PC-3 (cell line): ENCODE measurements at places on chromosomes 3 and 15.

- DNase-seq, result no peak
Measured at GRCh38 chr15:68654786-68655560, 76.2 kb downstream of the CORO2B start.

- DNase-seq, result no peak
Measured at GRCh38 chr15:38030609-38031008, 96.2 kb downstream of the TMCO5A start.

GRCh38 chr15:92392462-92392861 is 1.2 kb upstream of the ST8SIA2 start:
- no peak for DNase-seq

DNA sequence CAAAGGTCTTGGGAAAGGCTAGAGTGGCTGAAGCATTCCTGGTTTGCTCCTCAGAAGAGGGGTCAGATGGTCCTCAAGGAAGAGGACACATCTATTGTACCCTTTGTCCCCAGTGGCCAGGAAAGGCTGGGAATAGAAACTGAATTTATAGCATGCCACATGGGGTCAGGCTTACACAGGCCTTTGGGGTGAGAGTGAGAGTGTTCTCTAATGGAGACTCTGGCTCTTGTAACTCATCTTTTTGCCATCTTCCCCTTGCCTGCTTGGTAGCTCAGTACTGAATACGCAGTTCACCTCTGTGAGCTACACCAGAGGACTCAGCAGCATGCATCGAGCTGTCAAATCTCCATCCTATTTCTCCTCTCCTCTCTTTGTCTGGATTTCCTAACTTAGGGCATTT is 87.5 kb downstream of the ATP2B2 start:
- peak; percentile 11 for DNase-seq

GRCh38 chr3:94110854-94111253 is 48.0 kb downstream of the NSUN3 start:
- DNase-seq, result no peak

DNA sequence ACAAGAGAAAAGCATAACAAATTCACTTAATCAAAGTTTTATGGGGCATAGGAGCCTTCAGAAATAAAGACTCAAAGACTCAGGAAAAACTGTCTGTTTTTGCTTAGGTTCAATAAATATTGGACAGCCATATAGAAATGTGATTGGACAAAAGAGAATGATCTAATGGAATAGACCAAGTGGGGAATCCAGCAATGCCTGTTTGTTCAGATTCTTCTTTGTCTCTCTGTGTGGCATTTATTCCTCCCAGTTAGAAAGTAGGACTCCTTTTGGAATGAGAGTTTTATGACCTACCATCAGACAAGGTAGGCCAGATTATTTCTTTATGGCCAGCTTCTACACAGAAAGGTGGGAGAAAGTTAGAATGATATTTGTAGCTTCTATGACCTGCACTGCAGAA is 1460.1 kb downstream of the OTOL1 start:
- no peak for DNase-seq

DNA sequence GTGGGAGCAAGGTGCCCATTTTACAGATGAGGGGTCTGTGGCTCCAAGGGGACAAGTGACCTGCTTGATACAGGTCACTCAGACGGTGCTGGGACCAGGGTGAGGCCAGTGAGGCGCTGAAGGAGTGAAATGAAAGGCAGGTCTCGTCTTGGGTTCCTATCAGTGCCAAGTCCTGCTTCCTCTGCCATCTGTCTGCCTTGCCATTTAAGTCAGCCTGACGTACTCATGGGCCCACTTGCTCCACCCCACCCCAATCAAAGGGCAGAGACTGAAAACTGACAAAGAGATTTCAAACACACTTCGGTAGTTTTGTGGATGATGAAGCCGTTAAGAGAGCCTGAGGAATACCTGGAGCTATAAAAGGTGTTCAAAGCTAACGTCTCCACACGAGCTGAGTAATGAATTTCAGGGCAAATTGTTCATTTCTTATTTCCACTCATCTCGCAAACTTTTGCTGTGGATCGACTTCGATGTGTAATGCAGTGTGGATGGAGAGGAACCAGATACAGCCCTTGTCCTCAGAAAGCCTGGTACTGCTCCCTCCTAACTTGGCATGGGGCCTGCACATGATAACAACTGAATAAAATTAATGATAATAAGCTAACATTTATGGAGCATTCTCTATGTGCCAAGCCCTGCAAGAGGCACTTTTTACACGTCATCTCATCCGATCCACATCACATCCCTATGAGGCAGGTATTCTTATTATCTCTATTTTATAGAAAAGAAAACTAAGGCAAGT is 36.6 kb downstream of the ATP2B2 start:
- no peak for DNase-seq

- no peak for DNase-seq
Measured at GRCh38 chr3:191301017-191301416, 28.2 kb upstream of the CCDC50 start.

DNA sequence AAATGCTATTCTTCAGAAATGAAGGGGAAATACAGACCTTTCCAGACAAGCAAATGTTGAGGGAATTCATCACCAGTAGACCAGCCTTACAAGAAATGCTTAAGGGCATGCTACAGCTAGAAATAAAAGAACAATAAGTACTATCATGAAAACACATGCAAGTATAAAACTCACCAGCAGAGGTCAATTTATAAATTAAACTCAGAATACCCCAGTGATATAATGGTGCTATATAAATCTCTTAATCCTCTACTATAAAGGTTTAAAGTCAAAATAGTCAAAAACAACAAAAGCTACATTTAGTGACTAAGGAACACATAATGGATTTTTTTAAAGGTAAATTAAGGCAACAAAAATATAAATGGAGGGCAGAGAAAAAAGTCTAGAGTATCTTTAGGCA is 142.5 kb downstream of the CPNE4 start:
- no peak for DNase-seq

- DNase-seq, result no peak
Measured at GRCh38 chr3:192864941-192865340, 52.7 kb downstream of the MB21D2 start.

- no peak for DNase-seq
Measured at GRCh38 chr3:170493712-170494182, 75.1 kb downstream of the CLDN11 start.

DNA sequence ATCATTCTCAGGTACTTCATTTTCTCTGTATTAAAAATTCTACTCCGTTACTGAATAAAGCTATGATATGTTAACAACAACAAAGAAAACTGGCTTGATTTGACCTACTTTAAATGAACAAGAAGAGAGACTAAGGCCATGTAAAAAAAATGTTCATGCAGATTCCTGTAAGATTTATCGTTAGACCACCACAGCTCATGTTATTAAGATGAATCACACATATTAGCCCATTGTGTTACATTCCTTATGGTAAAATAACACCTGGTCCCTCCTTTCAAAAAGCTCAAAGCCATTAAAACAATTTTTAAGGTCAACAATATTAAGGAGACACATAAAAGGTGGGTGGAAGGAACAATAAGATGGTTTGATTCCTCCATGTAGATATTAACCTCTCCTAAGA is 6.3 kb downstream of the THOC7 start:
- no peak for DNase-seq

DNA sequence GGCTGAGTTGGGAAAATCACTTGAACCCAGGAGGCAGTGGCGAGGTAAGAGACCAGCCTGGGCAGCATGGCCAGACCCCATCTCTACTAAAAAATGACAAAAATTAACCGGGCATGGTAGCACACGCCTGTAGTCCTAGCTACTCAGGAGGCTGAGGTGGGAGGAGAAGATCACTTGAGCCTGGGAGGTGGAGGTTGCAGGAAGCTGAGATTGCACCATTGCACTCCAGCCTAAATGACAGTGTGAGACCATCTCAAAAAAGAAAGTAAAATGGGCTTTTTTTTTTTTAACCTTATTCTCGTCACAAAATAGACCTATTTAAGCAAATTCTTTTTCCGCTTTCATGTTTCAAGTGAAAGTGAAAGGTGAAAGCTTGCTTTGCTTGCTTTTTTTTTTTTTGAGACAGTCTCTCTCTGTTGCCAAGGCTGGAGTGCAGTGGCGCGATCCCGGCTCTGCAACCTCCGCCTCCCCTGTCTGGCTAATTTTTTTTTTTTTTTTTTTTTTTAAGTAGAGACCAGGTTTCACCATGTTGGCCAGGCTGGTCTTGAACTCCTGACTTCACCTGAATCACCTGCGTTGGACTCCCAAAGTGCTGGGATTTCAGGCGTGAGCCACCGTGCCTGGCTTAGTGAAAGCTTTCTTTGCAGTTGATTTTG is 3.6 kb downstream of the PDIA3 start:
- no peak for DNase-seq

DNA sequence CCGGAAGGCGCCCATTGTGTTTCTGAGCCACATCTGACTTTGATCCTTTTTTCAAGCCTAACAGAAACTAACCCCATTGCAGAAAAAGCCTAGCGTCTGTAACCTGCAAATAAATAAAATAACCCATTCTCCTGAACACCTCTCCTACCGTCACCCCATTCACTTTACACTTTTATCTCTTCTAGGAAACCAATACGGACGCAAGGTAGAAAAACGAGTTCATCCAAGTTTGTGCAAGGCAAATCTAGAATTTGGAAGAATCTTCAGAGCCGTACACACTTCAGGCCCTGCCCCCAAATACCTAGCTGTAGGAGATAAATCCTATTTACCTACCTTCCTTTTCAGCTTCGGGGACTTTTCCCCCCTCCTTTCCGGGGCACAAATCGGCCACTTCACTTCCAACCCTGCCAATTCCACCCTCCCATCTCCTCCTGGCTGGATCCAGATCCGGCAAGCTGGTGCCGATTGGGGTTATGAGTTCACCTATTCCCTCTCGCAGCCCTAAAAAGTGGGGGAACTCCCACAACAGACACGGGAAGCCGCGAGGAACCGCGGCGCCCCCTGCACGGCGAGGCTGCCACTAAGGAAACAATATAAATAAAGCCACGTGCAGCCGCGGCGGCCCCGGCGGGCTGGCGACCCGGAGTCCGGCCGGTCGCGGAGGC is 987 bp downstream of the PRTG start:
- peak; percentile 3 for DNase-seq

- DNase-seq, result peak; percentile 74
Measured at GRCh38 chr15:91049378-91050127, 27.2 kb upstream of the VPS33B start.

GRCh38 chr3:130509008-130509407 is 8.0 kb upstream of the COL6A6 start:
- no peak for DNase-seq

- DNase-seq, result no peak
Measured at GRCh38 chr15:40722934-40723333, 28.0 kb downstream of the RAD51 start.

DNA sequence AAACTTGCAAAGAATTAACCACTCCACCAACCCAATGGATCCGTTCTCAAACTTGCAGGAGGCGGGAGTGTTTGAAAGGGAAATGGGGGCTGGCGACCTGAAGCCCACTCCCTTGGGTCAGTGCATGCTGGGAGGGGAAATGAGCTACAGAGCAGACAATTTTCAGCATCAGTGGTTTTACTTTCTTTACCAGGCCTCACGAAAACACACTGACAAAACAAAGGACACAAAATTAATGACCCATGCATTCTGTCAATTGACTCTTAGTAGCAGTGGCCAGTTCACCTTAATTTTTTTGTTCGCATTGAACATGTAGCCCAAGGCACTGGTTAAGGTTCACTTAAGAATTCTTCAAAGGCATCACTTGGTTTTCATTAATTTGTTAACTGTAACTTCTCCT is 413.5 kb downstream of the MECOM start:
- no peak for DNase-seq

GRCh38 chr3:187648177-187648576 is 22.0 kb downstream of the SST start:
- DNase-seq, result no peak

- DNase-seq, result no peak
Measured at GRCh38 chr3:165159760-165160421, 36.3 kb downstream of the SLITRK3 start.

- peak; percentile 97 for DNase-seq
Measured at GRCh38 chr15:71747128-71748083, 62.9 kb upstream of the NR2E3 start.
